T-cell (primary cell): ENCODE measurements at places on chromosomes 6 and 20. TPM values are rescaled to one million over a fixed set of nuclear protein-coding genes. Genes with fewer than 3 reads are reported as not detected.
A peak's percentile ranks its signal among the peaks of the same experiment; 100 is the strongest.

DNA sequence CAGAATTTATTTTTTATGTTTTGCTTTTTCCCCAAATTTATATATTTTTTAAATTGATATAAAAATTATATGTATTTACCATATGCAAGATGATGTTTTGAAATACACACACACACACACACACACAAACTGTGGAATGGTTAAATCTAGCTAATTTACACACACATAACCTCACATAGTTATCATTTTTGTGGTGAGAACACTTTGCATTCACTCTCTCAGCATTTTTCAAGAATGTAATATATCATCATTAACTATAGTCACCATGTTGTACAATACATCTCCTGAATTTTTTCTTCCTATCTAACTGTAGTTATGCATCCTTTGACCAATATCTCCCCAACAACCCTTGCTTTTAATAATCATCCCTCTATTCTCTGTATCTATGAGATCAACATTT lies 52.2 kb downstream of the GFRAL start:
- DNase-seq: no peak

DNA sequence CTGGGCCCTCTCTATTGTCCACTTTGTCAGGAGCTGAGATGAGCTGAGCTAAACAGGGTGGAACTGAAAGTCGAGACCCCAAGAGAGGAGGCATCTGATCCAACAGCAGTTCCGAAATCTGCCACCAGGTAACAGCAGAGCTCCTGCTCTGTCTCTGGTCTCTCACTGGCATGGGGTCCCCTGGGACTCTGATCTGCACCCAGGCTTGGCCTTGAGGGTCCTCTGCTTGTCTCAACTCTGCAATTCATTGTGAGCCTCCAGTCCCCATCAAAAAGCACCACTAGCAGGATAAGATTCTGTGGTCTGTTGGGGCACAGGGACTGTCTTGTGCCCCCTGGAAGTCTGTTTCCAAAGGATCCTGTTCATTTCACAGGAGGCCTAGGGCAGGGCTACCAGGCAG lies 62.5 kb upstream of the TOP1 start:
- no peak for DNase-seq

DNA sequence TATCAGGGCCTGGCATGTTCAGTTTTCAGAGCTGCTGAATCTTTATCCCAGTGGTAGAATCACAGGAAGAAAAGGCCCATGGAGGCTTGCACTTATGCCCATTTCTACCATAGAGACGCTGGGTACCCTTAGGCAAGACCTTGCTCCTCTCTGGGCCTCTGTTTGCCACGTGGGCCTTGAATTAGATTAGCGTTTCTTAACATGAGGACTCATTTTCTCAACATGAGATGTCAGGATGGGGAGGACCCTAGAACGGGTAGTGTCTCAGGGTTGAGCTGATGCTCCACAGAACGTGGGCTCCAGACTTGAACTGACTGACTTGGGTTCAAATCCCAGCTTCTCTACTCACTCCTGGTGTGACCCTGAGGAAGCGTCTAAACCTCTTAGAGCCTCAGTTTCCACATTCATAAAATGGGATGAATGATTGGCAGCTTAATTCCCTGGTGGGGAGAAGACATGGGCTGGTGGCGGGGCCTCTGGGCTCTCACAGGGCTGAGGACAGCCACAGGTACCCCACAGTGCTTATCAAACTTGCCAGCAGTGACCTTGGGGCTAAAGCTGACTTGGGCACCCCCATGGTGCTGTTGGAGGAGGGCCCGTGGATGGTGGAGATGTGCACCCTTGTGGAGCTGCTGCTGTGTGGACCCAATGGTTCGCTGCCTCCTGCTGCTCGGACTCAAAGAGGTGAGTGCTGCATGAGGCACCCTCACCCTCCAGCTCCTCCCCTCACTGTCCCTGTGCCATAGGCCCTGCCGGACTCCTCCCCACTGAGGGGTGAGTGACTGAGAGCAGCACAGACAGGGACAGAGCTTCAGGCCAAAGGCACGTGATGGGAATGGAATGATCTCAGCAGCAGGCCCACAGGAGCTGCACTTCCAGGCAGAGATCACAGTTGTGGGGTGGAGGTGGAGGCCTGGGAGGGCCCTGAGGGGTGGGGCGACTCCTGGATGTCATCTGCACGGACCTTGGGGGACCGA lies 28.2 kb downstream of the SUN5 start:
- DNase-seq: no peak

DNA sequence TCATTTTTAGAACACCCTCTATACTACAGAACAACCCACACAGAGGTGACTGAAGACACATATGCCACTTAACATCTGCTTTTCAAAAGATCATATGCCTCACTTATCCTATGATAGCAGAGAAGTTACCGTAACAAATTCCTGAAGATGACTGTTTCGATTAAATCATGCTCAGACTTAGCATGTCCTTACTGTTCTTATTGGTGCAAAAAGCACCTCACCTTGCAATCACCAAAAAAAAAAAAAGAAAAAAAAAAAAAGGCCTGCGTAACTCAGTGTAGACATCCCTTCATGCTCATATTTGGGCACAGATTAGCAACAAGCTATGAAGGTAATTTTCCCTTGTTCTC lies 17.7 kb upstream of the DST start:
- no peak for DNase-seq

- peak; percentile 70 for DNase-seq
These were observed 45.8 kb downstream of the FOXP4 start for GRCh38 chr6:41591859-41592502.

DNA sequence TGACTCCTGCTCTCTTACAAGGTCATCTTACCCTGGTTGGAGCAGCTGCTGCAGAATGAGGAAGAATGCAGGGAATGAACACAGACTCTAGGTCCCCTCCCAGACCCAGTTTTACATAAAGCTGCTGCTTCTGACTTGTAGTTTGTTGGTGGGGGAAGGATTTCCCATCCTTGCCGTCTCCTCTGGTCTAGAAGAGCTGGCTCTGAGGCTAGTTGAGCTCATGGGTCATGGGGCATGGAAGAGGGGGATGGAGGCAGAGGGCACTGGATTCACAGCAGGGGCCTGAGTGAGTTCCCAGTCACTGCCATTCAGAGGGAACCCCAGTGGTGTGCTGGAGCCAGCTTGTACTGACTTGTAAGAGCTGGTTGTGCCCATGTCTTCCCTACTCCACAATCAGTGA lies 9.2 kb upstream of the GUCA1A start:
- no peak for DNase-seq

DNA sequence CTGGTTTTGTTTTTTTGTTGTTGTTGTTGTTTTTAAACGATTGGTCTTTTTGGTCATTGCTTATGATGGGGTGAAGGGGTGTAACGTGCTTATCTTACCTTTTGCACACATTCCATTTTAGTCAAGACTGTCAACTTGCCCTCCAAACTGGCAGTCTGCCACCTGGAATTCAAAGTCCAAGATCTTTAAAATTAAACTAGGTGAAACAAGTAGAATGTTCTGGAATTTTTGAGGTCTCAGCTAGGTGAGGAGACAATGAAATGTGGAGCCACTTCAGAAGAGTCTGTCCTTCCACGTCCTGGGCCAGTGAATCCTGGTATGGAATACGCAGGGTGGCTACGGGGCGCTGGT lies 344.6 kb downstream of the ZFAND3 start:
- DNase-seq: no peak

DNA sequence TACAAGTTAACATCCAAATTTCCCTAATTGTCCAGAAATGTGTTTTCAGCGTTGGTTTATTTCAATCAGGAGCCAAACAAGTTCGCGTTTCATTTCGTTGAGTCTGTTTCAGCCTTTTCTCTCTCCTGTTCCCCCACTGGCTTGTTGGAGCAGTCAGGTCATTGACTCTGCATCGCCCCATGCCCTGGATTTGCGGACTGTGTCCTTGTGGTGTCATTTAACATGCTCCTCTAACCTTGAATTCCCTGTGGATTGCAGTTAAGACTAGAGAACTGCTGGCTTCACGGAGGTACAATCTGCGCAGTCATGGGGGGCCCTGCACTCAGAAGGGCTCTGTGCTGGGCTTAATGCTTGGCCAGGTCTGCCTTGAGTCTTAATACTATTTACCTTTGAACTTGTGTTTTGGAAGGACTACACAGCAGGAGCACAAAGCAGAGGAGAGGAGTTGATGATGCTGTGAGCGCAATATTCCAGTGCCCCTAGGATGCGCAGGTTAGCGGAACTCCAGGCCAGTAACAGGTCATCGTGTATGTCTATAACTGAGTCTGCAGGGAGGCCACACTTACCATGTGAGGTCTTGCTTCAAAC lies 5.5 kb upstream of the TBC1D32 start:
- no peak for DNase-seq

GRCh38 chr6:158058171-158058651 lies 76.5 kb downstream of the SYNJ2 start:
- no peak for DNase-seq

DNA sequence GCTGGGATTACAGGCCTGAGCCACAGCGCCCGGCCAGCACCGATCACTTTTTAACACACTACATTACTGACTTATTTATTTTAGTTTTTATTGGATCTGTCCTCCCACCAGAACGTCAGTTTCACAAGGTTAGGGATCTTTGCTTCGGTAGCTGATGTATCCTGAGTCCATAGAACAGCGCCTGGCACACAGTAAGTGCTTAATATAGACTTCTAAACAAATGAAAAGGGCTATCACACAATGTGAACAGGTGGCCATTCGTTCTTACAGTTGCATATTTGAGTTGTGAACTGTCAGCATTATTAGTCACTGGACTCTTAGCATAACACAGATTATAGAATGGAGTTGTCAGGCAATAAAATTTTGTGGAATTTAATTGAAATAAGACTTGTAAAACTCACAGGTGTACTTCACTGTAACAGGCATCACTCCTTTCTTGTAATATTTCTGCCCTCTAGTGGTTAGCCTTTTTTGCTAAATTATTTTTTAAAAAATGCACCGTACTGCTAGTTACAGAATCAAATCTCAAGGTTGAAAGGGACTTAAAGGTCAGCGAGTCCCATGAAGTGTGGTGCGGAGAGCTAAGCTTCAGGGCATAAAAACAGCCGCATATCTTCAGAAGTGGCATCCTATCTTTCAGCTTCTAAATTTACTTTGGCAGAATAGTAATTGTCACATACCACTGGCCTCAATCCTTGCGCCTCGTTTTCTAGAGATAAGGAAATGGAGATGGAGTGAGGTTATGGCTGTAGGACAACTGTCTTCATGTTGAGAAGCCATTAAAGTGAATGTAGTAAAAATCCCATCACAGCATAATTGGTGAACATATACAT lies 3.4 kb upstream of the TBC1D7 start:
- DNase-seq: no peak

- no peak for DNase-seq
These were observed 14.1 kb downstream of the MCHR2 start for GRCh38 chr6:99979953-99980352.

DNA sequence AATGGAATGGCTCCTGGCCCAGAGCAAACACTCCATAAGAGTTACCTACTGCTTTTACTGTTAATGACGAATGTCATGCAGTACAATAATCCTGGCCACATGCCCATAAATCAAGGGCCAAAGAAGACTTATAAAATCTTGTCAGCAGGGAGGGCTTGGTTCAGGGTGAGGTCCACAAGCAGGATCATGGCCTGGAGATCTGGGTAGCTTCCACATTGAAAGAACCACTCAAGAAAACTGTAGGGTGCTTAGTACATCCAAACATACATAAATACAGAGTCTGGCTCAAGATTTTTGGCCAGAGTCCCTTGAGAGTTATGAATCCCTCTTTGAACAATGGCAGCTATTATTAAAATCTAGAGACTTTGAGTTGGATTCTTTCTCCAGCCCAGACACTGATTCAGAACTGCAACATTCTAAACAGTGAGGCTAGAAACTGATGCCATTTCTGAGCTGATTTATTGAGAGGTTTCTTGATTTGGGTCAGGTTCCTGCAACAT lies 188.7 kb downstream of the CDC5L start:
- DNase-seq: no peak

GRCh38 chr6:148915810-148916209 lies 169.0 kb downstream of the UST start:
- DNase-seq: no peak

DNA sequence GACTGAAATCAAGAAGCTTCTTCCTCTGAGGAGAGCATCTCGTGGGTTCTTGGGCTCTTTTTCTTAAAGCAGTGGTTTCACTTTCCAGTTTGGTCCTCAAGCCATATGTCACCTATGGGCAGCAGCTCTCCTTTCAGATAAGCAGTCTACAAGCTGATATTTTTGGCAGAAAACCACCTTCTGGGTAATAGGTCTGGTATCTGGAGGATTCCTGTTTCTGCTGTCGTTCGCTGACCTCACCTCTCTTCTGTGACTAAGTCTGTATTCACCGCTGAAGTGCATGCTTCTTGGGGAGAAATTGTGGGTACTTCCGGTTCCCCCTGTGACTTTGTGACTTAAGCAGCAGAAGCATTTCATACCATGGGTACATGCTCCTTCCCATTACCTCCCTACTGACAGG lies 193.6 kb downstream of the EDN1 start:
- no peak for DNase-seq

DNA sequence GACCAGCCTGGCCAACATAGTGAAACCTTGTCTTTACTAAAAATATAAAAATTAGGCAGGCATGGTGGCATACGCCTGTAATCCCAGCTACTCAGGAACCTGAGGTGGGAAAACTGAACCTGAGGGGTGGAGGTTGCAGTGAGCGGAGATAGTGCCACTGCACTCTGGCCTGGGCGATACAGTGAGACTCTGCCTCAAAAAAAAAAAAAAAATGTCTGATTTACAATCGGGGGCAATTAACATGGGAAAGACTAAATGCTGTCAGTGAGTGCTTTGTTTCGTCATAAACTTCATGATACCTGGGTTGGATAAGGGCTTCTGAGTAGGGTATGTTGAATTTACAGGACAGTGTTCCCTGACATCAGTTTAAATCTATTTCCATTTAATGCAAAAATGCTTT lies 8.0 kb upstream of the SH3BGRL2 start:
- DNase-seq: no peak

DNA sequence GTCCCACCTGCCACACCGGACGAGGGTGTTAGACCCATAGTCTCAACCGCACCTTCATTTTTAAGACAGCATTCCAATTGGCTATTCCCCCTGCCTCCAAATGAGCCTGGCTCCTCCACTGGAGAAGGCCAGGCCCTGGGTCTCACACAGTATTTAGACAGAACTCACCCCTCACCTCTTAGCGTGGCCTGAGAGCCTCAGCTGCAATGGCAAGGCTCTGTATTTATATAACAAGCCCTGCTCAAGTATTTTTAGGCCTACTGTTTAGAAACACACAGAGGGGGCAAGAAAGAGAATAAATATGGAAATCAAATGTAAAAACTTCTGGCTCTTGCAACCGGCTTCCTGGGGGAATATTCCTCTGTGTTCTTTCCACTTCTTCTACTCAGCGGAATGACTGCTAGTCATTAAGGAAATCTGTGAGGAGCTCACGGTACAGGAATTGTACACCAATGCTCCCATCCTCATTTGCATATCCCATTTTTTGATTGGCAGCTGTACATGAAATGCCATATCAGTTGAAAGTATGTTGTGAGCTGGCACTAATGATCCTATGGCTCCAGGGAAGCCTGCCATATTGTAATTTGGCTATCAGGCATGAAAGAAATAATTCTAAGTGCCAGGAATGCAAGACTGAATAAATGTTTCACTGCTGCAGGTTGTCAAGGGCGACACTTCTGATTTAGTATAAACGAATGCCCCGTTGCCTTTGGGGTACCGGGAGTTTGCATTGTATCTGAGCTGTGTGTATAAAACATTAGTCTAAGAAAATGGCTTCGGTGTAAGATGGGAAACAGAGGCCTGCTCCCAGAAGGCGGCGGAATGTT lies 207.5 kb downstream of the ZNF217 start:
- DNase-seq: no peak

The DEFB132 gene
- not detected for total RNA-seq

The ERVFRD-1 gene
- not detected for total RNA-seq

The APOBEC2 gene
- not detected for total RNA-seq

The DNMT3B gene
- 1.7 TPM for total RNA-seq

The GGTLC1 gene
- not detected for total RNA-seq

The DDO gene
- total RNA-seq: not detected

The RAB44 gene
- not detected for total RNA-seq

The TREM2 gene
- total RNA-seq: not detected
